CD8-positive, alpha-beta memory T cell (primary cell): ENCODE measurements at places on chromosomes 1 and 21.

DNA sequence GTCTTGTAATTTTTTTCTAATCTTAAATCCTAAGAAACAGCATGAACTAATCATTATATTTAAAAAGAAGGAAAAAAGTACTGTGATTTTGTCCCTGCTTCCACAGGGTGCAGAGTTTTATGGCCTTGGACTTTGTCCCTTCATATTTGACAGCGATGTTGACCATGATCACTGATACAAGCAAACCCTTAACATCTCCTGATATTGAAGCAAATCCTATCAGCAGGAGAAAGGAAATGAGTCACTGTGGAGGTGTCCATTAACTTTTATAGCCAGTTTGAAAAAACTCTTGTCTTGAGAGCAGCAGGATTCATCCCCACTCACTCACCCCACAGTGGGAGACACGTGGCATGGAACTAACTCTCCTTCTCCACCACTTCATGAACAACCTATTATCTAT lies 5.1 kb upstream of the REG4 start:
- DNase-seq, result no peak
- H3K4me3 ChIP-seq, result no peak overlapping the region
- H3K27ac ChIP-seq, result no peak overlapping the region
- no peaks in the 10 kb centered on the region for H3K4me1 ChIP-seq

GRCh38 chr1:230105754-230106625 lies 39.0 kb downstream of the GALNT2 start:
- peaks cover 40% of the 10 kb centered on the region for H3K4me1 ChIP-seq
- H3K4me3 ChIP-seq, result no peak overlapping the region
- H3K27ac ChIP-seq, result no peak overlapping the region
- no peaks in the 10 kb centered on the region for H3K27me3 ChIP-seq
- no peaks in the 10 kb centered on the region for H3K36me3 ChIP-seq
- DNase-seq, result no peak

- H3K4me1 ChIP-seq, result peaks cover 32% of the 10 kb centered on the region
- H3K27ac ChIP-seq, result peak overlapping the region; percentile 99
- H3K36me3 ChIP-seq, result no peaks in the 10 kb centered on the region
- H3K4me3 ChIP-seq, result peak overlapping the region; percentile 67
- peak; percentile 93 for DNase-seq
Observed at GRCh38 chr1:115098979-115099692, 9.8 kb upstream of the TSPAN2 start.

DNA sequence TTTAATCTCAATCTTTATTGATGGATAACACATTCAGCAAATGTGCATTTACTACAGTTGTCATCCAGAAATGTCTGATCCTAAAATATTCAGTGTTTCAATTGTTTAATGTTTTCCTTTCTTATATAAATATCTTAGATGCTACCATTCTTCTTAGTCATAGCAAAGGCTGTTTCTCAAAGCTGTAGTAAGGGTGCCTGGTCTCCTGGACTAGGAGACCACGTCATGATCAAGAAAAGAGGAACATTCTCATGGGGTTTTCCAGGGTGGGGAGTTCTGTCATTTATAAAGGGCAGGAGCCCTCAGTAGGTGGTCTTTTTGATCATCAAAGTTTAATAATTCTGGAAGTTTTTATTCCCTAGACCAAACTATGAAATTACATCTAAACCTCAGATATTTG lies 292.8 kb downstream of the HMCN1 start:
- no peak for DNase-seq
- no peaks in the 10 kb centered on the region for H3K27me3 ChIP-seq
- no peak overlapping the region for H3K4me3 ChIP-seq
- no peak overlapping the region for H3K27ac ChIP-seq

GRCh38 chr1:234912548-234913277 lies 215.9 kb downstream of the TOMM20 start:
- H3K27me3 ChIP-seq, result no peaks in the 10 kb centered on the region
- DNase-seq, result no peak
- no peak overlapping the region for H3K4me3 ChIP-seq
- H3K27ac ChIP-seq, result no peak overlapping the region
- peaks cover 25% of the 10 kb centered on the region for H3K4me1 ChIP-seq
- H3K36me3 ChIP-seq, result no peaks in the 10 kb centered on the region

DNA sequence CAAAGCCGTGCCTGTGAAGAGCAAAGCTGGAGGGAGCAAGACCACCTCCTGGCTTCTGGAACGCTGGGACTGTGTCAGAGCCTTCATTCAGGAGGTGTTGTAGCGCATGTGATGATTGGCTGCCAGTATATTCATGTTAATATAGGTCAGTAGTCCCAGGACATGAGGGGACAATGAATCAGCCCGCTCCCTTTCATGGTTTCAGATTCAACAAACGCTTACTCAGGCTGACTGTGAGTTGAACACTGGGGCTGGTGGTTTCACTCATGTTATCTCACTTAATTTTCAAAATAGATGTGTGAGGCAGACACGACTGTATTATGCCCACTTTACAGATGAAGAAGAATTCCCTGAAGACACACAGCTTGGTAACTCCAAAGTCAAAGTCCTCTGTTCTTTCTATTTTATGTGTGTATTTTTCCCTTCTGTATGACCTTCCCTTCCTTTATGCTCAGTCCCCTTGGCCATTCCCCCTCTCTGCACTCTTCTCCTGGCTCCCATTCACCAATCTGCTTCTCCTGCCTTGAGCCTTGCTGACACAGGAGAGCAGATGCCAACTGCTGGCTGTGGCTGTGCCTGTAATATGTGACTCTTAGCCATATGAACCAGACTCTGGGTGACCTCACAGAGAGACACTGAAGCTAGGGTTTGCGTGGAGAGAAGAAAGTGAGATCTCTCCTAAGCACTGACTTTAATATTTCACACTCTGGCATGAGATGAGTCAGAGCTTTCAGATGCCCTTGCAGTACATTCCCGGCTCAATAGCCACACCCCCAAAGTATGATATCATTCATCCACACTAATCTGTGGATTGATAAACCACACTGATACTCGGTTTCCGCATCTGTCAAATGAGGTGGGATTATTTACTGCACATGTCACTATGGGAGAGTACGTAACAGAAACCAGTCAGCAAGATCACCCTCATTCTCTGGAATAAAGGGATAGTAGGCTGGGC lies 31.4 kb upstream of the KIRREL1 start:
- H3K4me1 ChIP-seq, result no peaks in the 10 kb centered on the region
- H3K4me3 ChIP-seq, result no peak overlapping the region
- no peak for DNase-seq
- no peak overlapping the region for H3K27ac ChIP-seq
- no peaks in the 10 kb centered on the region for H3K36me3 ChIP-seq

GRCh38 chr1:1910033-1910465 lies 5.0 kb upstream of the CALML6 start:
- no peak for DNase-seq
- H3K27ac ChIP-seq, result peak overlapping the region; percentile 43
- H3K36me3 ChIP-seq, result no peaks in the 10 kb centered on the region
- peak overlapping the region; percentile 50 for H3K4me3 ChIP-seq
- no peaks in the 10 kb centered on the region for H3K27me3 ChIP-seq

GRCh38 chr1:147579532-147579931 lies 38.2 kb downstream of the BCL9 start:
- DNase-seq, result no peak
- H3K27me3 ChIP-seq, result peaks cover 16% of the 10 kb centered on the region
- no peak overlapping the region for H3K27ac ChIP-seq
- H3K4me3 ChIP-seq, result no peak overlapping the region
- H3K36me3 ChIP-seq, result no peaks in the 10 kb centered on the region
- H3K4me1 ChIP-seq, result peaks cover 23% of the 10 kb centered on the region

- no peaks in the 10 kb centered on the region for H3K27me3 ChIP-seq
- no peaks in the 10 kb centered on the region for H3K4me1 ChIP-seq
- H3K36me3 ChIP-seq, result no peaks in the 10 kb centered on the region
- H3K4me3 ChIP-seq, result no peak overlapping the region
- DNase-seq, result no peak
Observed at GRCh38 chr21:26784974-26785373, 60.2 kb downstream of the ADAMTS1 start.

DNA sequence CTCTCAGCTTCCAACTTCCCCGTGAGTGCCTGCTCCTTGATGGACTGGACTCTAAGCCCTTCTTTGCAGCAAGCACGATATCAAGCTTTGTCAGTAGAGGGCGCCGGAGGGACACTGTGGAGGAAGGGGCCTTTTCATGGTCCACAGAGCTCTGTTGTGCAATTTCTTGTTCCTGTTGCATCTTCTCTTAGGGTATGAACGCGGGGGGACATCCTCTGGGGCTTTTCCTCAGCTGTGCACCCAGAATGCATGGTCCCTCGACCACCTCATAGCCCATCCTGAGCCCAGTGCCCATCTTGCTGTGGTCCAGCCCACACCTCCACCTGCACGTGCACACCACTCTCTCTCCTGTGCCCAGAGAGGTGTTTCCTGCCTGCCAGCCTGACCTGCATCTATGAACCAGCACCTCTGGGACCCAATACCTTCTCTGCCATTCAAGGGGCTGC lies 556.8 kb downstream of the PTPRU start:
- no peaks in the 10 kb centered on the region for H3K4me1 ChIP-seq
- no peaks in the 10 kb centered on the region for H3K36me3 ChIP-seq
- peak; percentile 29 for DNase-seq

DNA sequence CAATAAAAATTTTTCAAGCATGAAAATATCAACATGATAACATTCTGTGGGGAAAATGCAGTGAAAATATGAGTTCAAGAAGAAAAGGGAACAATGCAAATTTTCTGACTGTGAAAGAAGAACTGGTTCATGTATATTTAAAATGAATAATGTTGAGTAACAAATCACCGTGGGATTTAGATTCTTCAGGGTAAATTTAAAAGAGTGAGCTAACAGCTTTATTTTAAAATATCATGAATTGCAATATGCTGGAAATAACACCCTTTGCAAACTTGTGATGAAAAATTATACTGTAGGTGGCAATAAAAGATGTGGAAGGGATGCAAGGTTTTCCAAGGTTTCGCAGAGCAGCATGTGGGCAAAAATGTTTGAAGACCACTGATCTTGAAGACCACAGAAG lies 13.2 kb upstream of the SSX2IP start:
- no peak for DNase-seq
- H3K27me3 ChIP-seq, result no peaks in the 10 kb centered on the region
- H3K4me1 ChIP-seq, result peaks cover 6% of the 10 kb centered on the region
- no peaks in the 10 kb centered on the region for H3K36me3 ChIP-seq
- H3K4me3 ChIP-seq, result no peak overlapping the region

DNA sequence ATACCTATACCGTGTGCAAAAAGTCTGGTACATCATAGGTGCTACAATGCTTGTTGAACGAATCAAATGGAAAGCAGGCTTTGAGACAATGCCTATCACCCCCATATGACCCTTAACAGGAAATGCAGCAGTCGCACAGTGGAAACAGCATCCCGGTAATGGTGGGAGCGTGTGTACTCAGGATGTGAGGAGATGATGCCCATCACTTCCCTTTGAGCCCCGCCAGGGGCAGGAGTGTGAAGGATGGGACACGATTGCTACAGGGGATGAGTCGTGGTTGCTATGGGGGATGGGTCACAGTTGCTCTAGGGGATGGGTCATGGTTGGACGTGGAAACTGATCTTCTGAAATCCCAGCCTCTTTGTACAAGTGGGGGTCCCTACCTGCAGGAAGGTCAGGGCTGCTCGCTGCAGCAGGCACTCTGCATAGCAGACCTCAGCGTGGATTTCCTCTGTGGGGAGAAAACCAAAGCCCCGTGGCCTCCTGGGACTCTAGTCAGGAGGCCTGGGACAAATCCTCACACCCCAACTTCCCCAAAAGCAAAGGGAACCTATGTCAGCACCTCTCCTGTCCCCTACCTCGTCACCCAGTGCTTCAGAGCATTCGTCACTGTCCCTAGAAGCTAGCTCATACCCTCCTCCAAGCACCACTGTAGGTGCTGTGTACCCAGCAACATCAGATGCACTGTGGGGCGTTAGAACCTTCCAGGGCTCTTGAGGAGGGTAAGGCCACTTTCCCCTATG lies 19.3 kb downstream of the TTC39A start:
- H3K27me3 ChIP-seq, result no peaks in the 10 kb centered on the region
- no peak for DNase-seq
- no peak overlapping the region for H3K27ac ChIP-seq
- H3K36me3 ChIP-seq, result no peaks in the 10 kb centered on the region
- no peak overlapping the region for H3K4me3 ChIP-seq

DNA sequence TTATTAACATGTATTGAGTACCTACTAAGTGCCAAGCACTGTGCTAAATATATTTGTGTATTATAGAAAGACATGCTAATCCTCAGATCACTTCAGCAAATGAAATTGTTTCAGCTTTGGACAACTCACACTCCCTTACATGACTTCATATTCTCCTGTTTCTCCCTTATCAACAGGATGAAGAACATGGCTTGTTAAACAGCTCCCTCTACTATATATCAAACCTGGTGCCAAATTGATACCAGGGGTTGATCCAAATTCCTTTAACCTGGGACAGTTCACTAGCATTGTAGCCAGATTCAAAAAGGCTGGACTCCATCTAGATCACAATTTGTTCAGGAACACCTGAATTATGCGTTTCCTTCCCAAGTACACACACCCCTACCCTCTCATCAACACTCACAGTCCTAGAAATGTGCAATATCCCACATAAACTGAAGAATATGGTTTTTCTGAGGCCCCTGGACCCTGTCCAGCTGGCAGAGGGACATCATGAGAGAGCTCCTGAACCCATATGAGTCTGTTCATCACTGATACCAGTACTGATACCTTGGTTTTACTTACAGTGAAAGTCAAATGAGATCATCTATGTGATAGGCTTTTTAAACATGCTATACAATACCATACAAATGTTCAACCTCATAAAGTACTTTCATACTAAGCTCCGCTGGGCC lies 47.0 kb upstream of the PALMD start:
- H3K27ac ChIP-seq, result no peak overlapping the region
- H3K36me3 ChIP-seq, result no peaks in the 10 kb centered on the region
- no peaks in the 10 kb centered on the region for H3K4me1 ChIP-seq

DNA sequence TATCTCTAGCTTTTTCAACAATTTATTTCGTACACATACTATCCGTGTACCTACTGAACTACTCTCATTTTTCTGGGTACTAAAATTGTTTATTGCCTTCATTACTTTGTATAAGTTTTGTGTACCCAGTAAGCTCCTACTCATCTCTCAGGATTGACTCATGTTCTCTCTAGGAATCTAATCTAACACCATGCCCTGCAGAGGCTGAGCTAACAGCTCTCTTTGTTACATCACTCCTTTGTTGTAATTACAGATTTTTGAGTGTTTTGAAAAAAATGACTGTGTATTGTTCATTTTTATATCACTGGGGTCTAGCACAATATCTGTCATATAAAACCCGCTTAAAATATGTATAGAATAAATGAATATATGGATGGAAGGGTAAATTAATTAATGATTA lies 167.1 kb downstream of the ATP6V1G3 start:
- H3K27me3 ChIP-seq, result no peaks in the 10 kb centered on the region
- no peaks in the 10 kb centered on the region for H3K36me3 ChIP-seq
- H3K27ac ChIP-seq, result no peak overlapping the region
- no peaks in the 10 kb centered on the region for H3K4me1 ChIP-seq
- no peak overlapping the region for H3K4me3 ChIP-seq
